Colonic mucosa (tissue), 4 donors: ENCODE measurements at places on chromosomes 4 and X. TPM values are rescaled to one million over a fixed set of nuclear protein-coding genes. Genes with fewer than 3 reads are reported as not detected.

DNA sequence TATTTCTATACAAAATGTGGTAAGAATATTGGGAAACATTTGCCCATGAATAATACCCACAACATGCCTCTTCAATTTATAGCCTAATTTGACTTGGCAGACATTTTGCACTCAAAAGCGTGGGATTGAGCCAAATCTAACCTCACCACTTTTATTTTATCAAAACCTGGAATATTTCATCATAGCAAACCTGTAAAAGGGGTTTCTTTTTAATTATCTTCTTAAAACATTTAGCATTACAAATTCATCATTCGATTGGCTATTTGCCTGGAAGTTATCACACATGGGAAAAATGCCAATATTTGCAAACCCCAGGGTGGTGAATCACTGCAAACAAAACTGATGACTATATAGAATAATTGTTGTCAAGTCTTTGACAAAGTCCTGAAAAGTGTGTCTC is 56.2 kb downstream of the VCX3B start:
- no peak for DNase-seq

RAB39B gene
- total RNA-seq: 0.17 TPM

- DNase-seq: no peak
Measured at GRCh38 chr4:65671372-65671771, 1.1 kb upstream of the EPHA5 start.

GRCh38 chr4:56787380-56787779 is 34.1 kb downstream of the SPINK2 start:
- DNase-seq: peak; percentile 57

WWC2 gene
- 6.8 TPM for total RNA-seq

DNA sequence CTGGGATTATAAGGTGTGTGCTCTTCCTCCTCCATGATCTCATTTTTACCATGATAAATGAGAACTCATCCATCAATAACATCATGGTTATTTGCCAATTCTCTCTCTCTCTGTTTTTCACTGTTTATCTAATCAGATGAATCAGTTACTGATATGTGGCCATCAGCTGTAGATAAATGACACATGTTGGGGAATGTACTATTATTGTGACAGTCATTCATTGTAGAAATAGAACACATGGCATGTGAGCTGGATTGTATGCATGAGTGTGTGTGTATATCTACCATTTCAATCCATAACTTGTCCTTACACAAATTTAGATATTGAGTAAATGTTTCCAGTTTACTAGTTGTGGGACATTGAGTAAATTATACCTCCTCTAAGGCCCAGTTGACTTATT is 53.0 kb downstream of the OSTC start:
- DNase-seq: no peak

GRCh38 chrX:3576886-3577501 is 136.5 kb downstream of the PRKX start:
- no peak for DNase-seq

GRCh38 chr4:72112514-72113156 is 80.8 kb downstream of the NPFFR2 start:
- DNase-seq: no peak

PQBP1 gene
- total RNA-seq: 76.3 TPM

DNA sequence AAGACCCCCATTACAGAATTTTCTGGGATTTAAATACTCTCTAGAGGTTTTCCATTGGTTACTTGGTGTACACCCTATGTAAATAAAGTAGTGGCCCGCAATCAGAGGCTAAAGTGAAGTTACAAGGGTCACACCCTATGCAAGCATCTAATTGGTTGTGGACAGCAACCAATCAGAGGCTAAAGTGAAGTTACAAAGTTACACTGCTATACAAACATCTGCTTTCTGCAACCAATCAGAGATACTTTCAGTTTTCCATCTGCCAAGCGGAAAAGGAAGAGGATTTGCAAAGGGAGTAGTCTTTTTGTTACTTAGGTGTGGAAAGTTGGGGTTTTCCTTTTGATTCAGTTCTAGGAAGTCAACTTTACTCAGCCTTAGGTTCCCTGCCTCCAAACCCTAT is 2.0 kb upstream of the ATRX start:
- peak; percentile 61 for DNase-seq

GRCh38 chr4:185011408-185011807 is 6.9 kb upstream of the HELT start:
- no peak for DNase-seq

- DNase-seq: no peak
Measured at GRCh38 chr4:128301979-128302378, 14.4 kb upstream of the PGRMC2 start.

DNA sequence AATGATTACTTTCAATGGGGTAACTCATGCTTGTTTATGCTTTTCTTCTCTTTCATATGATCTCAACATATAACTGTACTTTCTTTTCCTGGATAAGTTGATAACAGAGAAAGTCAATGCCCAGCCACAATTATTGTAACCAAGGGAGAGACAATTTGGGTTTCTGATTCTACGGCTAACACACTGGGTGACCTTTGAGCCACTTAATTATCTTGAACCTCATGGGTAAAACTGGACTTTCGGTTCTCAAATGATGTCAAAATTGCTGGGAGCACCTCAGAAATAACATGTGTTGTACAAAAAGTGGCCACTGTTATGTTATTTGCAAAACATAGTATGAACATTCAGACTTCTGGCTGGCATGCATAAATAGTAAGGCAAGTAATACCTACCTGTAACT is 79.6 kb upstream of the MCF2 start:
- DNase-seq: no peak

DNA sequence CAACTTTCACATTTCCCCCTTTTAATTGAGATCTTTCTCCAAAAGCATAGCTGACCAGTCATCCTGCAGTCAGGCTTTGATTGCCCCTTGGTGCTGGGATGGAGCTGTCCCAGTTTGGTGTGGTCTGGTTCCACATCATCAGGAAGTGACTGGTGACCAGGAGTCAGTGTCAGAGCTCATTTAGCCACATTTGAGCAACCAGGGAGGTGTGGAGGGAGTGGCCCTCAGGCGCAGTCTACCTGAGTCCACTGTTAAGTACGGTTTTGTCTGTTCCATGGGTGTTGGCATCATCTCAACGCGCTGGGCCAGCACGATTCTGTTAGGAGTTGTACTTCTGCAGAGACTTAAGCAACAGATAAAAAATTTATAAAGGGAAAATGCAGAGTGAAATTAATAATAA is 52.6 kb downstream of the RGS12 start:
- no peak for DNase-seq
